ENCODE measurements at places on chromosomes 3 and 15.

DNA sequence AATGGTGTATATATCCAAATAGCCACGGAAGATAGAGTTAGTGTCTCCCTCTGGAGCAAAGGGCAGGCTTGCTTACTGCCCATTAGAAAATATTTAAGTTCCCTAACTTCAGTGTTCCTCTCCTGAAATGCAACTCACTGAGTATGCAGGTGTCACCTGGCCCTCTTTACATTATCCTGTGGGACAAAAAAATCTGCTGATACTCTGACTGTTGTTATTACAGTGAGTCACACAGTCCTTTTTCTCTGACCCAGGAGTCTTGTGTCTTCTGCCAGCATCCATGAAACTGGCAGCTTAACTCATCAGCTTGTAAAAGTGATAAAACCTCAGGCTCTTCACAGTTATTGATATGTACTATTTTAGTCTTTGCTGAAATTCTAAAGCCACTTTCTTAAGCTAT is 42.2 kb upstream of the RASGRF1 start:
- no peak for DNase-seq

DNA sequence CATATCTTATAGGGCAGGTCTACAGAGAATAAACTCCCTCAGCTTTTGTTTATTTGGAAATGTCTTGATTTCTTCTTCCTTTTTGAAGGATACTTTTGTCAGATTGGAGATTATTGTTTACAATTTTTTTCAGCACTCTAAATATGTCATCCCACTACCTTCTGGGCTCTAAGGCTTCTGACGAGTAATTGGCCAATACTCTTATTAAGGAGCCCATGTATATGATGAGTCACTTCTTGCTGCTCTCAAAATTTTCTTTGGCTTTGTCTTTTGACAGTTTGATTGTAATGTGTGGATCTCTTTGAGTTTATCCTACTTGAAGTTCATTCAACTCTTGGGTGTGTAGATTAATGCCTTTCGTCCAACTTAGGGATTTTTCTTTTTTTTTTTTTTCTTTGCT is 28.9 kb upstream of the CD200R1L start:
- DNase-seq: no peak

GRCh38 chr3:38561746-38562466 is 65.8 kb downstream of the EXOG start:
- no peak for DNase-seq

DNA sequence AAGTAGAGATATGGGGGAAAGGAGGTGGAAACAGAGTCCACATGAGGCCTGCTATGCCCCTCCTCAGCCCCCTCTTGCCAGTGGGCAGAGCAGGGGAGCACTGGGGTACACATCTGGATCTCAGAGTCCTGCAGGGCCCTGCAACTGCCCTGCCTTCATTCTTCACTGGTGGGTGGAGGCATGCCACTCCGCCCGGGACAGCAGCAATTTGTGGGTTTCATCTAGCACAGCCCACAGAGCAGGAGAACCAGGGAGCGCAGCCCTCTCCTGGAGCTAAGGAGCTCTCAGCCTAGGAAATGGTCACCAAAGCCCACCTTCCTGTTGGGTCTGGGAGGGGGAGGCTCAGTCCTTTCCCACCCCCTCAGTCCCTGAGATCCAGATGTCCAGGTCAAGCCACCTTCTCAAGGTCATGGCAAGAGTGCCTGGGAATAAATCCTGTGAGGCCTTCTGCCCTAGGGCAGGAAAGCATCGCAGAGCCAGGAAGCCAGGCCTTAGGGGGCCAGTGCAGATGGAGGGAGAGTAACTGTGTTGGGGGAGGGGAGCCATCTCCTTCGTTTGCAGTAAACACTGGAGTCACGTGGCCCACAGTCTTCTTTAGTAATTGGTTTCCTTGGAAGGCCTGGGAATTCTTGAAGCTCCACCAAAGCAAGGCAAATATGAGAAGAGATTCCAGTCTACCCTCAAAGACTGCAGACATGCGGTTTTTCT is 31.0 kb downstream of the ANP32A start:
- no peak for DNase-seq

GRCh38 chr3:47996440-47996839 is 19.8 kb downstream of the MAP4 start:
- no peak for DNase-seq

- no peak for DNase-seq
Measured at GRCh38 chr3:27914199-27914598, 192.1 kb upstream of the EOMES start.

DNA sequence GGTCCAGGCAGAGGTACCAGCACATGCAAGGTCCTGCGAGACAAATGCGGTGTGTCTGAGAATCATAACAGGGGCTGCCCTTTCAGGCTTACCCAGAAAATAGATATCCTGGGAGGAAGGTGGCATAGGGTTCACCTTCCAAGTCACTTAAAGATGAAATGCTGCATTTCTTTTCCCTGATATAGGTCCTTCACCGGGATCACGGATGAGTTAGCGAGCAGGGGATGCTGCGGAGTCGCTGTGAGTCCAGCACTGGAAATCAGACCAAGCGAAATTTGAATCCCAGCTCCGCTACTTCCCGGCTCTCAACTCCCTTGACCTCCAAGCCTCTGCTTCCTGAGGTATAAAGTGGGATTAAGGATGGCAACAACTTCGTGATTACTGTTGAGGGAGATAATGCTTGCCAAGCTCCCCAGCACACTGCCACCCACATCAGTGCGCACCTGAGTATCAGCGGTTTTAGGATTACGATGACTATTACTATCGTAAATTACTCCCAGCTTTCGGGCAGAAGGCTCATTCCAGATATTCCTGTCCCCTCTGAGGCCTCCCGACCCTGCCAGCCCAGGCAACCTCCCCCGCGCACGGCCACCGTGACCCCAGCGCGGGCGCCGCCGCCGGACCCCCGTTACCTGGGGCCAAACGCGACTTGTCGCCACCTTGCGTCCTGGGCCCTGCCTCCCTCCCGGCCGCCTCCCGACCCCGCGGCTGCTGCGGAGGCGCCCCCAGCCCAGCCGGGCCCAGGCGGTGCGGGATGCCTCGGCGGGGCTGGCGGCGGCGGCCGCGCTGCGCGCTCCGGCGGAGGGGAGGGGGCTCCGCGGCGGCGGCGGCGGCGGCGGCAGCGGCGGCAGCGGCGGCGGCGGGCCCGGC is 589 bp upstream of the GPR27 start:
- DNase-seq: peak; percentile 22

DNA sequence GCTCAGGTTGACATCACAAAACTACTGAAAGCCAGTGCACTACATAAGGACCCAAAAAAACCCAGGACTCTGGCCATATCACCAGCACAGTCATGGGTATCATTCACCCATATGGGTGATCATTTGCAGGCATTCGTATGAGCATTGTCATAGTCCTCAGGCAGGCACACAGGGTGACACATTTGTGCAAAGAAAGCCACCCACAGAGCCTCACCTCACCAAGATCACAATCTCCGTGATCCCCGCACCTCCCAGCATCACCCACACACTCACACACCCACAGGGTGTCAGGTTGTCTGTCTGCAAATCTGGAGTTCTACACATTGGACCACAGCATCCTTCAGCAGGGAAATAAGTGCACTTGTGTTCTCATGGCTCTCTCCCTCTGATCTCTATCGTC is 166.0 kb upstream of the LPP start:
- peak; percentile 66 for DNase-seq

GRCh38 chr15:45391746-45392583 is 13.6 kb upstream of the GATM start:
- no peak for DNase-seq

- DNase-seq: no peak
Measured at GRCh38 chr3:120831066-120831465, 76.9 kb upstream of the STXBP5L start.

DNA sequence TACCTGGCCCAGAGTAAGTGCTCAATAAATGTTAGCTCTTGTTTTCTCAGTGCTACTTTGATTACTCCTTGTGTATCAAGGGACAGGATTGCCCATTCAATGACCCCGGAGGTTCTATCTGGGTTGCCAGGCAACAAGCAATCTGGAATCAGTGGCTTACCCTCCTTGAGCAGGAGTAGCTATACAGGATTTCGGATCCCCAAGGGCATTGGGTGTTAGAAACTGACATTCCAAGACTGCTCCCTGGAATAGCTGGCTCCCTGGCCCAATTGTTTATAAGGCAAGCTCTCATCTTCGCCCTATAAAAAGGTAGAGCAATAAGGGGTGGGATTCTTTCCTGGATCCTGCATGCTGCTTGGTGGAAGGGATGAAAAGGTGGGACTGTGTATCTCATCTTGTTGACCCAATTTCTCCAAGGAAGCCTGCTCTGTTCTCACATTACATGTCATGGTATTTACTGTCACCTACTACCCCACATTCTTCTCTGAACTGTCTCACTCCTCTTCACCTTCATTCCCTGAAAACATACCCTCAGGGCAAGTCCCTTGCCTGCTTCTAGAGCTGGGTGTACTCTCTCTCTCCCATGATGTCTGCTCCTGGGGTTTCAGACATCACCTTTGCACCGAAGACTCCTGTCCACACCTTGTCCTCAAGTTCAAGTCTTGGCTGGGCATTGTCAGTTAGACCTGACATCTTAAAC is 26.4 kb upstream of the SCN10A start:
- DNase-seq: no peak

DNA sequence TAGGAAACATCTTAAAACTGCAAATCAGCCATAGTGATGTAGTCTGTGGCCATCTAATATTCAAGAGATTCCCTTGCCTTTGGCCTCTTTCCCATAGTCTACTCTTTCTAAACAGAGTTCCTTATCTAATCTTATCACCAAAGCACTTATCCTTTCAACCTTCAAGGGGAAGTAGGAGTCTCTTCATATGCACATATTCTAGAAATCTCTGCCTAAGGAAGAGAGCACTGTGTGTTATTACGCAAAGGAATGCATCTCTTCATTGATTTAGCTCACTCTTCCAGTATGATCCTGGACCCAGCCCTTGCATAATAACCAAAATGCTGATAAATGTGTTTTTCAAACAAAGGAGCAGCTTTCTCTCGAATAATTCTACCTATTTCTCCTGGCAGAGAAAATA is 253.7 kb upstream of the TPRG1 start:
- DNase-seq: no peak

GRCh38 chr15:58568157-58568571 is 136.4 kb downstream of the LIPC start:
- DNase-seq: no peak

DNA sequence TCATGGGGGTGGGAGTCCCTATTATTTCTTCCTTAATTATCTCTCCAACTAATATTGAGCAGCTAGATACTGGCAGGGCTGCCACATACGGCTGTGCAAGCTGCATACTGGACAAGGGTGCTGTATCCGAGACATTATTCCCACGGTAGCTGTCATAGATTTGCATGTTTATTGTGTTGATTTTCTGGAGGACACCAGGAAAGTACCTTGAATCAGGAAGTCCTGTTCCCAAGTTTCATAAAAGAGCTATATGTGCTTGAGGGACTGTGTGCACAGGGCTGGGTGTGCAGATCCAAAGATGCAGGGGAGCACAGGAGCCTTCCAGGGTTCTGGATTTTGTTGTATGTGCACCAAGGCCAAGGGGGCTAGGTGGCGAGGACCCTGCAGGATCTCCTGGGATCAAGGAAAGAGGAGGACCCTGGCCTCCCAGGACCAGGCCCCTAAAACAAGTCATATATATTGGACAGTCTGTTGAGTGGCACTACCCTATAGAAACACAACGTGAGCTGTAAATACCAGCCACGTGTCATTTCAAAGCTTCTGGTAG is 119.2 kb upstream of the ALDH1A3 start:
- DNase-seq: no peak

DNA sequence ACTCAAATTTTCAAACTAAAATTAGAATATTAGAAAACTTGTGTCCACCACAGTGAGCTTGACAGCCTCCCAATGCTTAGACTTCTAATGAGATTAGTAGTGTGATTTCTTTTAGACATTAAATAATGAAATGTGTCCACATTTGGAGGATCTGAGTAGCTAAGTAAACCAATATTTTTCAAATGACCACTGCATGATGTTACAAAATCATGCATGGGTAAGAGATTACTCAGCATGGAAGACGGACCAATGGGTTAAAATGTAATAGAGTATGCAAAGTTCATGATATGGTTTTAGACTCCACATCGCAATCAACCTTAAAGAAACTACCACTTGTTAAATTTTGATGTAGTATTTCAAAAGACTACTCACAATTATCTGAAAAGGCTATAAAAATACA is 130.6 kb downstream of the IMPG2 start:
- DNase-seq: no peak

GRCh38 chr3:130014526-130014925 is 40.0 kb downstream of the TRH start:
- no peak for DNase-seq

- DNase-seq: peak; percentile 78
Measured at GRCh38 chr3:42501681-42502428, 588 bp upstream of the VIPR1 start.

Measured in activated T-cell treated with anti-CD3 and anti-CD28 coated beads, Interleukin-2, amount 50 U/mL, for 48 hours (primary cell).